Heart left ventricle (tissue), 16 donors: ENCODE measurements at places on chromosomes 3 and 15. TPM values are rescaled to one million over a fixed set of nuclear protein-coding genes. Genes with fewer than 3 reads are reported as not detected.

- DNase-seq, result no peak
Observed at GRCh38 chr15:69298697-69299441, at the start of gene PAQR5. PAQR5 (plus strand) TSS chr15:69298912; CDS start chr15:69360081, 61,169 bp downstream.

DNA sequence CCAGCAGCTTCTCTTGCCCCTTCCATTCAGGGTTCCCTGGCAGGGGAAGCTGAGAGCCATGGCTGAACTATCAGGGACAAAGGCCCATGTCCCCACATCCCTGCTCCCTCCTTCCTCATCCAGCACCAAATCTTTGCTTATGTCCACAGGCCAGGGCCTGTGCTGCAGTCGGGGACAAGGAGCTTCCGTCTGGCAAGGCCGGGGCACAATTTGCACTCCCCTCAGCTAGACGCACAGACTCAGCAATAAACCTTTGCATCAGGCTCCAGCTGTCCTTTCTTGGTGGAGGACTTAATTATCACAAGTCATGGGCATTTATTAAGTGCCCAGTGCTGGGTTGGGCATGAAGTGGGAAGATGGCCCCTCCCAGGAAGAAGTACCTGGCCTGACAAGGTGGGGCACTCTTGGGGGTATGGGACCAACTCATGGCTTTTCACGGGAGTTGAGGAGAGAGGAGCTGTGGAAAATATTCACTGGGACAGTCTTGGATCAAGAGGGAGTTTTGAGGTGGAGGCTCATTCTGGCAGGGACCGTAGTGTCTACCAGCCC is 4.9 kb downstream of the GNAT1 start:
- no peak for DNase-seq

KLHL25 gene
- 3.3 TPM for polyA plus RNA-seq

TUSC7 gene
- not detected for polyA plus RNA-seq
